ENCODE measurements at places on chromosomes 16 and 17.

DNA sequence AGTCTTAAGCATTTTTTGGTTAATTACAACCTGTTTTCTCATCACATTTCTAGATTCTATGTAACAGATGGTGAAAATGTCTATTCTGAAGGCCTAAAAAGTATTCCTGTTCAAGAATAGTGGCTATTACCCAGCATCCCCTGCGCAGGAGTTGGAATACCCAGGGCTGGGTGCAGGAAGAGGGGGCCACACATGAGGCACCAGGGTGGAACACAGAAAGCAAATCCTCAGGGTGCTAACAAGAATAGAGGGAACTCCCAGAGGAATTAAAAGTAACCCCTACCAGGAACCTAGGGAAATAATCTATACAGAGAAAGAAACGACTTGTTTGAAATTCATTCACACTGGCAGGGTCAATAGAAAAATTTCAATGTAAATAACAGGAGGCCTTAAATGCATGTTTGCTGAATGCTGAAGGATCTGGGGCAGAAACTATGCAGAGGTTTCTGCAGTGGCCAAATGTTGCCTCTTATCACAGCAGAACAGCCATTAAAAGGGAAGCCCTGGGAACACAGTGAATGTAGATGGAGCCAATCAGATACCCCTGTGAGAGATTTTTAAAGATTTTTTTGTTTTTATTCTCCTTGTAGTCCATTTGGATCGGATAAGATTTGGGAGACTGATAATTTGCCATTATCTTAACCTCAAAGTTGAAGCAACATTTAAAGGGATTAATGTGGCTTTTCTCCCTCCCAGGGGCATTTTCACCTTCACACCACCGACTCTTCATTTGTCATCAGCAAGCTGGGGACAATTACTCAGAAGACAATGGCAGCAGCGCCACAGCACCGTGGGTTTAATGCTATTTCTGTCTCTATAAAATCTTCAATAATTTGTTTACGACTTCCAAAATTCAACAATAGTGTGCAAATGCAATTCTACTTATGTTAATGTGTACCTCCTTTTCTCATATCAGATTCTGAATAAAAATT is 196.0 kb upstream of the PSMD7 start:
- no peak for DNase-seq

DNA sequence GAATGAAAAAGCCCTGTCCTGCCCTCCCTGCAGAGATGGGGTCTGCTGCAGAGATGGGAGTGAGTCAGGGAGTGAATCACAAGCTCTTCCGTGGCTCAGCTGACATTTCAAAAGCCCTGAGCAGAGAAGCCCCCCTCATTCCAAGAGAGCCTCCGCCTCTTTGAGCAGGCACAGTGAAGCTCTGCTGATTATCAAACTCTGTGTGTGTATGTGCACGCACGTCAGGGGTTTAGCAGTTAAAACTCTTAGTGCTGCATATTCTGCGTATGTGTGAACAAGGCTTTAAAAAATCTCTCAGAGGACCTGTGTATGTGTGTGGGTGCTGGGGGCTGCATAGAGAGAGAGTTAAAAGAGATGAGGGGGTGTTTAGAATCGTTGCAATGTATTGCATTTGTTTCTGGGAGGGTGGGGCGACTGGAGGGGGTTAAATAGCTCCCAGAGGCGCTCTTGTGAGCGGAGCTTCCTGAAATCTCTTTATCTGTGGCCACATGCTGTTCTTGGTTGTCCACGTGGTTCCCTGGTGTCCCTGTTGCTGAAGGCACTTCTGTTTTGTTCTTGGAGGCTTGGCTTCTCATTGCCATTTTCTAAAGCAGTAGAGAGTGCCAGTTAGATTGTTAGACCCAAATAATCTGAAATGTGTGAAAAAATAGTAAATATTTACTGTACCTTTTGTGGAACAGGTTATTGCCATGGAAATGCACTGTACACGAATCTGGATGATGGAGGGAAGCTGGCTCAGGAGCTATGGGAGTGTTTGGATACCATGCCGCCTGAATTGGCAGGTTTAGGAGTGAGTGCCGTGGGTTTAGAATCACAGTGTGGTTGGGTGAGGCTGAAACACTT is 116.6 kb downstream of the PRKCB start:
- DNase-seq, result peak; percentile 97

GRCh38 chr17:35373984-35374765 is 754 bp upstream of the SLFN11 start:
- DNase-seq, result peak; percentile 86

DNA sequence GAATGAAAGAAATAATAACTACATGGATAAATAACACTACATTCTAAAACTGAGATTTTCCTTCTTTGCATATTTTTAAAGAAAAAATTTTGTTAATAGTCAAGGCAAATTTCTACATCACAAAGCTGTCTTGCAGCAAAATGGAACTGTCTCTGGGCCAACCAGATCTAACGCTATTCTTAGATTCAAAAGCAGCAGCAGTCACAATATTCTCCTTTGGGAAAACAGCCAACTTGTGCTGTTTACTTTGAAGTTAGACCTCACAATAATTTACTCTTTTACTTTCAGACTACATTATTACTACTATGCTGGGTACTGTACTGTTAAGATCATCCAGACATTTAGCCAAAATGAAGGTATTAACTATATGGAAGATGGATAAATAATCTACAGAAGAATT is 189.1 kb downstream of the CEP112 start:
- DNase-seq, result no peak

GRCh38 chr16:89300976-89301360 is 83.5 kb downstream of the ZNF778 start:
- DNase-seq, result no peak

GRCh38 chr16:51636920-51637769 is 486.1 kb upstream of the SALL1 start:
- no peak for DNase-seq

DNA sequence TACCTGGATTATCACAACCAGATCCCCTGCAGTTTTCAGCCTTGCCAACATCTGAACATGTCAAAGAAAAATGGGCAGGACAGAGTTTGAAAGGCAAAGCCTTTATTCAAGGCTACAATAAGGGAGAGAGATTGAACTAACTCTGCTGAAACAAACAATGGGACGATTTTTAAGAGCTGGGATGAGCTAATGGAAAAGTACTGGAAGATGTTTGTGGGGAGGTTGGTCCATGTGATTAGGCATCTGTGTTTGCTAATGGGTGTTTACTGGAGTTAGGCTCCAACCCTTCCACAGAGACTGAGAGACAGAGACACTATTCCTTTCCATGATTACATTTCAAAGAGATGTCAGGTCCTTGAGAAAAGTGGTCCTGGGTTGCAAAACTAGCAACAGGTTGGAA is 35.0 kb upstream of the HSBP1 start:
- DNase-seq, result no peak

DNA sequence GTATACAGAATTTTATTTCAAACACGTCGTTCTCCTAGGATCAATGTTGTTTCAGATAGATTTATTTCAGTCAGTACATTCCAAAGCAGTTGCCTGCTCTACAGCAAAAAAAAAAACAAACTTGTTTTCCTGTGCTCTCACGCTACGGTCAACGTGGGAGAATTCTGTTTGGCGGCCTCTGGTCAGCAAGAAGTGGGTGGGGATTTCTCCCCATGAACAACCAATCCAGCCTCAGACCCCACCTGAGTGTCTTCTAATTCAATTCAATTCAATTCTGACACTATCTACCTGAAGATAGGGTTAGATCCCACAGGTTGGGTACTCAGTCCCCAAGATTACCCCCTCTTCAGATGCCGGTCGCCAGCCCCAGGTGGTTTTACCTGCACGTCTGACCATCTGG is 22.1 kb downstream of the C17orf58 start:
- no peak for DNase-seq

- DNase-seq, result no peak
These were observed 322.8 kb downstream of the XYLT1 start for GRCh38 chr16:17147942-17148341.

DNA sequence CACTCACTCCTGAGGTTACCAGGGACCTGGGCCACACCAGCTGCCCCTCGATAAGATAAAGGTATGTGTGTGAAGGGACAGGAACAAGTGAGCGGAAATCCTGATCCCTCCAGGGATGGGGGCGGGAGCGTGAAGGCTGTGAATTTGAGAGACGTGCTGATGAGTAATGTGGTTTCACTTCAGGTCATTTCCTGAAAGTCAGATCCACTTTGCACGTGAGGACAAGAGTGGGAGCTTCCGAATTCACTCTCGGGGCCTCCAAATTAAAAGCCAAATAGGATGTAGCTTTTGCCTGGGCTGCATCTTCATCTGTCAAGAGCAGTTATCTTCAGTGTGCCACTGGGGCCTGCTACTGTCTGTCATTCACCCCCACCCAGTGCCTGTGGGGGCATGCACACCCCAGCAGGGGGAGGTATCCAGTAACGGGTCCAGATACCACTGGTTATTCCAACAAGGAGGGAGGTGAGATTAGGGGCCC is 87.4 kb upstream of the LHX1 start:
- DNase-seq, result peak; percentile 37

- DNase-seq, result peak; percentile 36
These were observed 1.1 kb downstream of the KATNB1 start for GRCh38 chr16:57736419-57737351.

GRCh38 chr17:66386498-66387351 is 84.3 kb downstream of the PRKCA start:
- DNase-seq, result no peak

DNA sequence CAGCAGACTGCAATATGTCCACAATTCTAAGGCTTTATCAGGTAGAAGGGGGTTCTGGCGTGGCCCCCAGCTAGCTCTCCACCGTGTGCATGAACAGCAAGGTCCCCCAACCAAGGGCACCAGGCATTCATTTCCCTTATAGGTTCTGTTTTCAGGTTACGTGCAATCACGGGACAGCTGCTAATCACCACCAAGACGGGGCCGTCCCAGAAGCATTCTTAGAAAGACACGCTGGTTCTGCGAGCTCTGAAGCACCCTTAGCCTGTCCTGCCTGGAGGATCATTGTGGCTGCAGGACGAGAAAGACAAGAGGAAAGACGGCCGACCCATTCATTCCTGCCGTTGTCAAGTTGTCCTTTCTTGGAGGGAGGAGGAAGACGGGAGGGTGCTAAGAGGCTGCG is 302.9 kb downstream of the SOX9 start:
- no peak for DNase-seq

GRCh38 chr17:692116-692515 is 22.5 kb downstream of the VPS53 start:
- DNase-seq, result no peak

DNA sequence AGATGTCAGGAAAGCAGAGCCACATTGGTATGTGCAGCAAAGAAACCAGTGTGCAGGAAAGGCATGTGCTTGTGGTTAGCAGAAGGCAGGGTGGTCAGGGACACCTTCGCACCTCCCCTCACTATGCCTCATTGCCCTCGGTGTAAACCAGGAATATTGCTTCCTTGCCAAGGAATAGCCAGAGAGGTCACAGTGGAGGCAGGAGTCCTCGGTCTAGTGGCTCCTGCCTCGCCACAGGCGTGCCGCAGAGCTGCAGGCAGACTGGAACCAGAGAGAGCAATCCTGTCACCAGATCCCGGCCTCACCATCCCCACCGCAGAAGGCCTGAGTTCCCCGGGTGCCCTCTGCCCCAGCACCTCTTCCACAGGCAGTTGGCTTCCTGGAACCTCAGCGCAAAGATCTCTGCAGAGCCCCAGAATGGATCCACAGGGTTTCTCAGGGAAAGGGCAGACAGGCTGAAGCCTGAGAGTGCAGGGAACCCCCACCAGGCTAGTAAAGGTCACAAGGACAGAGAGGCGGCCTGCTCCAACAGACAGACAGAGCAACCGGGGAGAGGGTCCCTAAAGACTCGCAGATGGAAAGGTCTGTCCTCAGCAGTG is 21.6 kb downstream of the CCDC182 start:
- no peak for DNase-seq

- peak; percentile 80 for DNase-seq
These were observed 10.4 kb downstream of the PRR11 start for GRCh38 chr17:59165933-59166342.

- DNase-seq, result no peak
These were observed 27.1 kb upstream of the DBNDD1 start for GRCh38 chr16:90046122-90046970.

DNA sequence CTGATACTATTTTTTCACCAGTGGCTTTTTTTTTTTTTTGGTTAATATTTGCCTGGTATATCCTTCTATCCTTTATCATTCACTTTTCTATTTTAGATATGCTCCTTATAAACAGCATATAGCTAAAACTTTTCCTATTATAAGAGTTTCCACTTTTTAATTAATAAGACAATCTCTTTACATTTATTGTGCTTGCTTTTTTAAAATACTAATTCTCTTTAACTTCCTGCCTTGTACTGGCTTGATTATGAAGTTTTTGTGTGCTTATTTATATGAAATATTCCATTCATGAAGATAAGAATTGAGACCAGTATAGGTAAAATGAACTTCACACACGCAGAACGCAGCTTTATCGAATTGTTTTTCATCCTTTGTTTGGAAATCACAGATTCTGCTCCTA is 9.0 kb upstream of the CDRT15 start:
- DNase-seq, result no peak

- peak; percentile 48 for DNase-seq
These were observed 12.7 kb upstream of the SSTR2 start for GRCh38 chr17:73151916-73152632.

DNA sequence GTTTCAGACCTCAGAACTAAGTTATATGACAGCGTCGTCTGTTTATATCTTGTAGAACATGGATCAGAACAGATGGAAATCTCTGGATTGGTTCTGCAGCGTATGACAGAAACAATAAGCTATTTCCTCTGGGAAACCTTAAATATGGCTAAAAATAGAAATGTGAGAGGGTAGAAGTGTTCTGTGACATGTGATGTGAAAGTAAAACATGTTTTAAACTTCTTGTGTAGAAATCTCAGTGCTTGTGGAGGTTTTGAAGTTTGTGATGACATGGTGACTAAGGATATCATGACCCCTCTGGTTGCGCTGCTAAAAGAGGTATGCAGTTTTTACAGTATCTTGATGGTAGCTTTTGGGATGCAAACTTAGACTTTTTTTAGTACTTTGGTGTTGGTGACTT is 2.8 kb downstream of the HEATR3 start:
- DNase-seq, result no peak

DNA sequence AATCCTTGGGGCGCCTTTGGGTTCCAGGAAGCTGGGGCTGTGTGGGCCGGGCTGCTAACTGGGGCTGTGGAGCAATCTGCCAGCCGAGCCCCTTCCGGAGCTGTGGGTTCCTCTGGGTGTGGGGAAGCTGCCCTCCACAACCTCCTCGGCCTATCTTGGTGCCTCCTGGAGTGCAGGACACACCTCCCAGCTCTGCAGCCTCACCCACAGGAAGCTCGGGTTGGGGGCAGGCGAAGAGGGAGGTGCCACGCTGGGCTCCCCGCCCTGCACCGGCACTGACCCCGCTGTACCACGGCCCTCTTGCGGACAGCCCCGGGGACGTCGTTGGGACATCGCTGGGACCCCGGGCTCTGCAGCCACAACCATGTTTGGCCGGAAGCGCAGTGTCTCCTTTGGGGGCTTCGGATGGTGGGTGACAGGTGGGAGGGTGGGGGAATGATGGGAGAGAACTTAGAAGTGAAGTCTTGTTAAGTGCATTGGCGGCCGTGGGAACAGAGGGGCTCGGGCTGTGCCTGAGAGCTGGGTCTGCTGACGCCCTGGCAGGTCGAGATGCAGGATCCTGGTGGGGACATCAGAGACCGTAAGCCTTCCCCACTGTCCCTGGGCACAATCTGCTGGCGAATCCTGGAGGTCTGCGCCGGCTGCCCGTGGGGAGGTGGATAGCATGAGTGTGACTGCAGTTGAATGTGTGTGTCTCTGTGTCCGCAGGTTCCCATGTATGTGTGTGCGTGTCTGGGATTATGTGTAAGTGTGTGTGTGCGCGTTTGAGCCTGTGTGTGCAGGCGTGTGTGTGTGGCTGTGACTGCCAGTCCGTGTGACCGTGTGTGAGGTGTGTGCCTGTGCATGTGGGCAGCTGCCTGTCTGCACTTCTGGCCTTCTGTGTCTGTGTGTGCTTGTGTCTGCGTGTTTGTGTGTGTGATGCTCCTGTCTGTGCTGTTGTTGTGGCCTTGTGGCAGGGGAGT is at the start of gene RAP1GAP2:
Gene RAP1GAP2, plus strand, starts transcription at position 275 of the 962 bp plus-strand sequence. Its CDS starts 90 bp downstream, at position 365.
- peak; percentile 69 for DNase-seq
